ENCODE measurements at places on chromosomes 4 and X.

DNA sequence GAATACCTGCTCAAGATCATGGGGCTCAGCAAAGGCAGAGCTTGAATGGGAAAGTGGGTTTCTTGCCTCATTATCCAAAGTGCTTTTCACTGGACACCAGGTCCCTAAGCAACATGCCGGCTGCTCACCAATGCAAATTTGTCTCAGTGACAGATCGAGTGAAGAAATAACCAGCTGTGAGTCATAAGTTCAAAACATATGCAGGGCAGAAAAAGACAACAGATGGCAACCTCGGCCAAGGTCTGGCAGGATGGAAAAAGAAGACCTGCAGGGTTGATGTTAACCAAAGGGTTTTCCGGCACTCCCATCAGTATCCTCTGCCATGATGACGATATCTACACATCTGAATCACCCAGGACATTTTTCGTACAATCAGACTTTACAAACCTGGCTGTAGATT, 124.1 kb downstream of the AFAP1 start:
- DNase-seq, result no peak

DNA sequence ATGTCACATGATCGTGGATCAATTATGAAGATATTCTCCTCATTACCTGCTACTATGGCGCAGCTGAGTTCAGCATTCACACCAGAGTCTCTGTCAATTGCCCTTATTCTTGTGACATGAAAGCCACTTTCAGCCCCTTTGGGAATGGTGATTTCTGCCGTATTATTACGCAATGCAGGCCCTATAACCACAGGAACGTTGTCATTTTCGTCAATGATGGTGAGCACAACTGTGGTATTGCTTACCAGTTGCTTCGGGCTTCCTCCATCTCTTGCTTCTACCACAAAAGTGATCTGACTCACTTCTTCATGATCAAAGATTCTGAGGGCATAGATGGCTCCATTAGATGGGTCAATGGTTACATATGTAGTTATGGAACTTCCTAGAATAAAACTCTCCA, 2.1 kb downstream of the PCDH18 start:
- peak; percentile 69 for DNase-seq

GRCh38 chr4:186307497-186307896, 41.5 kb downstream of the F11 start:
- no peak for DNase-seq

DNA sequence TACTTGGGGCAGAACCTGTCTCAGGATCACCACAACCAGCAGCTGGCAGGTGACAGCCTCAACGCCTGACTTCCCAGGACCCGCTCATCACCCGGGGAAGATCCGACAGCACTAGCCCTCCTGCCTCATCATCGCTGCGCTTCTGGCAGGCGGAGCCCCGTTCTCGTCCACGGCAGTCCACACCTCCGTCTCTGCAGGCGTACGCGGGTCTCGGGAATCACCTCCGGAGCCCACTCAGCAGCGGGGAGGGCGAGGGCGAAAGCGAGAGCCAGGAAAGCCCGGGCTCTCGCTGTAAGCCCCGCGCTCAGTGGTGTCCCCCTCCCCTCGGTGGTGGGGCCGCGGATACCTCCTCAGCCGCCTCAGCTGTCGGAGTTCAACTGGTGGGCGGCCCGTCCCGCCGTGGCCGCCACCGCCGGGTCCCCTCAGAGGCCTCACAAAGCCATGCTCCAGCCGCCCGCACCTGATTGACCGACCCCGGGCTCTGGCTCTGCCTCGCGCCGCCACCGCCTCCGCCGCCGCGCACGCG, 518 bp upstream of the CNKSR2 start:
- DNase-seq, result no peak

GRCh38 chr4:81884986-81885385, 413.3 kb upstream of the RASGEF1B start:
- no peak for DNase-seq

DNA sequence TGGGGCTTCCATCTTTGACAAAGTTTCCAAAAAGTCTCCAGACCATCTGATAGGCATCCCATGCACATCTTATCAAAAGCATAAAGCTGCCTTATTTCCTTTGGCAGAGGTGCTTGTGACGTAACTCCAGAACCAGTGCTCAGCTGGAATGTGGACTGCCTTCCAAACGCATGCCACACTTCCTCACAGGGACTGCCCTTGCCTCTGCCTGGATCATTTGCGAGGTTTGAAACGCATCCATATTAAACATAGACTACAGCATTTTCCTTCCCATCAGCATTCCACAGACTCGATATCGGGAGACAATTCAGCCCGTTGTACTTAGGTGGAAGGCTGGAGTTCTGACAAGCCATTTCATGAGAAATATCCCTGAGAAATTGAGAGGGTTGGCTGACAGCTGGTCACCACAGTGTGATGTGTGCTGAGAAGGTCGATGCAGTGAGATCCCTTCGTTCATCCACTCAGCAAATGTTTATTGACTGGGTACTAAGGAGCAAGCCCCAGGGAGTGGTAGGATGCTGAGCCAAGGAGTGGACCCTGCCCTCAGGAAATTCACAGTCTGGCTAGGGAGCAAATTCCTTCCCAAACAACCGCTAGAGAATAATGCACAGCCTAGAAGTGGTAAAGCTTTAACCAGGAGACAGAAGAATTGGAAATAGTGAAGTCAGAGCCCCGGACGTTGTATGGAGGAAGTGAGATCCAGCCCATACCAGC, 376.0 kb downstream of the BCOR start:
- no peak for DNase-seq

DNA sequence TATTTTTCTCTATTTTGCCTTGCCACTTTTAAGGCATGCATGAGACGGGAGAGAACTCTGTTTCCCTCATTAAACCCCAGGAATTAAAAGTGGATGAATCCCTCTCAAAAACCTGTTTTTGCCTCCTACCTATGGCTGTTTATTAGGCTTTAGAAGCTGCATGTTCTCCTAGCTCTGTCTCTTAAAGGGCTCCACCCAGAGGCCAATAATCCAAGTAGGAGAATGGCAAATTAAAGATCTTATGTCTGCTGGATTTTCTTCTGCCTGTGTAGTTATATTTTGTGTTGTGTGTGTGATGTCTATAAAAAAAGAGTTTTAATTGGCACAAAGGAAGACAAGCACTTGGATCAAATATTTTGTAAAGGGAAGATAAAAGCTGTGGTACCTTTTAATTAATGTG, 32.4 kb downstream of the MAGEC1 start:
- DNase-seq, result no peak

- no peak for DNase-seq
Observed at GRCh38 chr4:157994863-157995262, 178.0 kb downstream of the GASK1B start.

GRCh38 chr4:151152028-151152427, 52.6 kb downstream of the RPS3A start:
- DNase-seq, result no peak

- no peak for DNase-seq
Observed at GRCh38 chrX:65871671-65872311, 168.1 kb downstream of the VSIG4 start.

DNA sequence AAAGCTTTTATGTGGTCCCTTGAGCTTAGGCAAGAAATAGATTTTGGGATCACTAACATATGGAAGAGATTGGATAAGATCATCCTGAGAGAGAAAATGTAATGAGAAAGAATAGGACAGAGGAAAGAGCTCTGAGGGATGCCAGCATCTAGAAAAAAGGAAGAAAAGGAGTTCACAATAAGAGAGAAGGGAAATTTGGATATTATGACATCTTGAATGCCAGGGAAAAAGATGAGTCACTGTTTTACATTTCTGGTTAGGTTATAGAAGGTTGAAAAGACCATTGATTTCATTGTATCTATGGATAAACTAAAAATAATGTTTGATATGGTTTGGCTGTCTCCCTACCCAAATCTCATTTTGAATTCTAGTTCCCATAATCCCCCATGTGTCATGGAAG, 208.5 kb downstream of the MAD2L1 start:
- DNase-seq, result no peak

DNA sequence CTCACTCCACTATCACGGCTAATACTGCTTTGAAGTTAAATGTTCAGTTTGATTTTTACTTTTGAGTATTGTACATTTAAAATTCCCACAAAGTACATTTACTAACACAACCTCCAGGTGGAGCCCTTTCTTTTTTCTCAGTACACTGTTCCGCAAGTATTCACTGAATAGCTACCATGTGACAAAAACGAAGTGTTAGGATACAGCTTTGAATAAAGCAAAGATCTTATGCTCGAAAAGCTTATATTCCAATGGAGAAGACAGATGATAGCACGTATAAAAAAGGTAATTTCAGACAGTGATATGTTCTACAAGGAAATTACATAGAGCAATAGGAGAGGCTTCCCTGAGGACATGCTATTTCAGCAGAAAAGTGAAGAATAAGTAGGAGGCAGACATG, 60.7 kb upstream of the ABCG2 start:
- no peak for DNase-seq

All from skeletal muscle cell (primary cell).